AG04450 (cell line): ENCODE measurements at places on chromosomes 3 and 15. TPM values are rescaled to one million over a fixed set of nuclear protein-coding genes. Genes with fewer than 3 reads are reported as not detected.

GRCh38 chr3:134252766-134253165 lies 2.1 kb upstream of the RYK start:
- DNase-seq: no peak

DNA sequence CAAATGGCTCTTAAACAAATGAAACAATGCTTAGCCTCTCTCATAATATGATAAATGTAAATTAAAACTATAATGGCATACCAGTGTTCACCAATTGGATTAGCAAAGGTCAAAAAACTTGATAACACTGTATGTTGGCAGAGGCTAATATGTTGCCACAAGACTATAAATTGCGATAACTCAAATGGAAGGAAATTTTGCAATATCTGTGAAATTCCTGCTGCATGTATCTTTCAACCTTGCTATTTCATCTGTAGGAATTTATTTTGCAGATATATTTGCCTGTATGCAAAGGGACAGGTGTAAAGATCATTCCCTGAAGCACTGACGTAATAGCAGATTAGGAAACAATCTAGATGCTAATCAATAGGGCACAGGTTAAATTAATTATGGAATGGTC lies 191.4 kb upstream of the EIF1B start:
- DNase-seq: no peak

- DNase-seq: no peak
Observed at GRCh38 chr3:11906407-11906806, 59.7 kb upstream of the TAMM41 start.

GRCh38 chr15:100920516-100921135 lies 1.5 kb downstream of the LRRK1 start:
- DNase-seq: no peak

DNA sequence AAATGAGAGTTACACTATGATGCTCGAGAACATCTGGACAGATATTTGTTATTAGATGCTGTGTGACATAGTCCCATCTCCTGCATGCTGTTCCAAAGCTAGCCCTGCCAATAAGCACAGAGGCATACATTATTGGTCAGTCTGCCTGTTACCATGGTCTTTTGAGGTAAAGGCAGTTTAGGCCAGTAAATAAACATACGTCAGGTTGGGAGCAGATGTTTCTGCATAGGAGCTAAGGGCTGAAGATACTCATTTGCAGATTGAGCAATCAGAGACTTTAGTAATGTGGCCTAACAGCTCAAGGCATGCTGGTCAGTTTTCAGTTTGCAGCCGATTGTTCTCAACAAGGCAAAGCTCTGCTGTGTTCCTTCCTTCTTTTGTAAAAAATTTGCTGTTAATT lies 192.9 kb downstream of the ADAMTSL3 start:
- peak; percentile 90 for DNase-seq

The ITIH3 gene
- polyA plus RNA-seq: 0.72 and 0.86 TPM in 2 replicates

DNA sequence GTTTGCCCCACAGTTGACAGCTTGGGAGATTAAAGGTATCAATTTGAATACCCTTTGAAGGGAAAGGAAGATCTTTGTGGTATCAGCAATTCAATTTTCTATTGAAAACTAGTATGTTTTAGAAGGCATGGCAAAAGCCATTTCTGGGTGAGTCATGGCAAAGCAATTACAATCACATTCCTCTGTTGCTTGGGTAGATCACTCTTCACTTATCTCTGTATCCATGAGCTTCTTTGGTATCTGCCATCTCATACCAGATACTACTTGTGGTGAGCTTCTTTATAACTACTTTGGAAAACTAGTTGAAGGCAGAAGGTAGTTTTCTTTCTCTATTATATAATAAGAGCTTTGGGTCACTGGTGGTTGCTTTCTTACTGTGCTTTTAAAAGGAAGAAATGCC lies 28.3 kb upstream of the LSAMP start:
- DNase-seq: no peak

The MESP2 gene
- polyA plus RNA-seq: 0.20 and 0.22 TPM in 2 replicates

- DNase-seq: no peak
Observed at GRCh38 chr3:71724584-71725270, 475 bp downstream of the EIF4E3 start.

DNA sequence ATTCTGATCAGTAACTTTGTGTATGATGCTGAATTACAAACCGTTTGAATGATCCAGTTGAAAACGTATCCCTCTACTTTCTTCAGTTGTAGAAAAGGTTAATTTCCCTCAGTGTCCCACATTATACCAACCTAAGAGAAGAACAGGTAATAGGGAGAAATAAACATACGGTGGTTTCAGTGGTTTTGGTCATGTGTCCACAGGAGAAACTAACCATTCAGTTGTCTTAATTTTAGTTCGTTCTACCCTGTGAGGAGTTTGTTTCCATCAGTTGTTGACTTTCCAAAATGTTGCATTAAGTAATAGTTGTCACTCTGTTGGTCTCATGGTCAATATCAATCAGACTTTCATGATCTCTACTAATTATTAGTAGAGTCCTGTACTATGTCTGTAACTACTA lies 15.1 kb downstream of the CALML4 start:
- no peak for DNase-seq

DNA sequence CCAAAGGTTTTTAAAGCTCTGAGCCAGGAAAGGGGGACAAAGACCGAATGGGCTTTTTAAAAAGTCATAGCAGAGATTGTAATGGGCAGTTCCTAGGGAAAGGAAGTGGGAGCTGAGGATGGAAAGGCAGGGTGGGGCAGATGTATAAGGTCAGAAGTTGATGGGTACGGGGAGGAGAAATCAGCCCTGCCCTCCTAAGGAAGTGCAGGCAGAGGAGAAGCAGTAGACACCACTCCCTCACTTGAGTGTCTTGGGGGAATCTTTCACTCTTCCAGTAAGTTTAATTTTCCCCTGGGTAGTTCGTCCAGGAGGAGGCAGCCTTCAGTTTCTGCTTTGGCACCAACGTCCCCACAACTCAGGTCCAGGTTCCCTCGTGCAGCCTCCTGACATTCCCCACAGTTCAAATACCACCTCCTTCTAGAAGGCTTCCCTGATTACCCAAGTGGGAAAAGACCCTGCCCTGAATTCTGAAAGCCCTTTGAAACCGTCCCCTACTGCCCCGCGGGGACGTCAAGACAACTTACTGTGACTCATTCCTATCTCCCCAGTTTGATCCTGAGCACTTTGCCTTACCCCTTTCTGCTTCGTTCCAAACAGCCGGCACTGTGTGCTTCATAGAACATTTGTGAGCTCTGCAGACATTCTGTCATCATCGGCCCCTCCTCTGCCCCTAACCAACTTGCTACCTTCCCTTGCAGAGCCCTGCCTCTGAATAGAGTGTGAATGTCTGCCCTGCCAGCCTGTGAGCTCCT lies 14.3 kb upstream of the SRP14 start:
- DNase-seq: no peak

GRCh38 chr15:70584441-70584837 lies 178.9 kb downstream of the UACA start:
- DNase-seq: no peak

DNA sequence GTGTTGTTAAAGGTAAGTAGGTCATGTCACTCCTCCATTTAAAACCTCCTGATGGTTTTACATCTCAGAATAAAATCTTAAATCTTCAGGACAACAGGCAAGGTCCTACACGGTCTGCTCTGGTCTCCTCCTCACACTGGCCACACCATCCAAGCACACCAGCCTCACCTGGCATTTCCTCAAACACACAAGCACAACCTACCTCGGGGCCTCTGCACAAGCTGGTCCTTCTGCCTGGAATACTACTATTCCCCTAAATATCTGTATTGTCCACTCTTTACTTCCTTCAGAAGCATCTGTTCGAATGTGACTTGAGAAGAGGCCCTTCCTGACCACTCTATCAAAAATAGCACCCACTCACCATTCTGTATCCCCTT lies 1.8 kb downstream of the GORASP1 start:
- DNase-seq: no peak

The PEX5L gene
- polyA plus RNA-seq: 0.14 and 0.48 TPM in 2 replicates

The PCSK6 gene
- 0.06 TPM in 1 of 2 replicates, not detected in the other for polyA plus RNA-seq

GRCh38 chr3:146065573-146066006 lies 95.4 kb downstream of the PLOD2 start:
- peak; percentile 48 for DNase-seq

The ZNF148 gene
- polyA plus RNA-seq: 30.9 and 43.5 TPM in 2 replicates

GRCh38 chr15:57762302-57762701 lies 55.8 kb downstream of the POLR2M start:
- DNase-seq: no peak

GRCh38 chr15:40957581-40958051 lies 4.3 kb downstream of the CHAC1 start:
- DNase-seq: no peak

The AHSG gene
- not detected in 2 replicates for polyA plus RNA-seq

The CADM2 gene
- not detected in 2 replicates for polyA plus RNA-seq

The GRAMD1C gene
- polyA plus RNA-seq: 3.0 and 4.2 TPM in 2 replicates

The SMCO1 gene
- polyA plus RNA-seq: not detected in 2 replicates

The CHRFAM7A gene
- 0.09 TPM in 1 of 2 replicates, not detected in the other for polyA plus RNA-seq

GRCh38 chr3:113058188-113058587 lies 67.4 kb downstream of the GTPBP8 start:
- DNase-seq: no peak

The VGLL4 gene
- 27.6 and 30.5 TPM in 2 replicates for polyA plus RNA-seq

- DNase-seq: no peak
Observed at GRCh38 chr3:77420336-77420735, 380.4 kb downstream of the ROBO2 start.

DNA sequence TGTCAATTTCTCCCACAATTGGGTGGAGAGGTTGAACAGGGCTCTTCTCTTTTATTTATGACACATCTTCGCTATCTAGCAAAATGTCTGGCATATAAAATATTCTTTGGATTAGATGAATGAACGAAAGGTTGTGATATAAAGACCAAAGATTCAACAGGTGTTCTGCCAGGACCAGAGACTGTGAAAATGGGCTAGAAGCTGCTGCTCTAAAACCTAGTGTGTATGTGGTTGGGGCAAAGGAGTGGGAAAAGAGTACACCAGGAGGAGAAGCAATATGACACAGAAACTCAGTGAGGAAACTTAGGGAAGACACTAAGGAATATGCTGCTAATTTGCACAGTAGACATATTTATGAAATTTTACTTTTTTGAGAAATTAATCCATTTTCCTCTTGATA lies 102.0 kb upstream of the CCDC80 start:
- DNase-seq: no peak

DNA sequence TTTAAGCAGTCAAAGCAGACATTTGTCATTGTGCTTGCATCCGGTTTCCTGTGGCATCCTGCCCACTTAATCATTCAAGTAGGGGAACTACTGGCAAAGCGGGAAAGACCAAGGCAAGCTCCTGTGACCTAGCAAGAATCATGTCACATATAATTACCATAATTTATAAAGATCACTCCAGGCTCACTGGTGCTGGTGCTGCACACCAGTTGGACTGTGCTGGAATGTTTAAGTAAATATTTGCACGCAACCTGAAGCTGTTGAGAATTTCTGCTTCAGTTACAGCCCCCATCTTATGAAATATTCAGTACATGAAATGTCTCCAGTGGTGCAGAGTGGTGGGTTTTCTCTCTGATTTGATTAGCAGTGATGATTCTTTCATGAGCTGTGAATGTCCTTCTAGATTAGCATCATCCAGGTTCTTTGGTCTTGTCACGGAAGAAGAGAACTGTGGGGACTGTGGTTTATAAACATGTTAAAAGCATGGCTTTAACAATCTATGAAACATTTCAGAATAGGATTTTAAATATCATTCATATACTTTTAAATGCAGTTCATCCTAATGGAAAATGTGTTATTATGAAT lies 621.3 kb upstream of the EPHA6 start:
- no peak for DNase-seq

GRCh38 chr3:69385123-69385722 lies 665 bp downstream of the FRMD4B start:
- no peak for DNase-seq

GRCh38 chr15:83850501-83851245 lies 196.8 kb downstream of the ADAMTSL3 start:
- DNase-seq: no peak

- no peak for DNase-seq
Observed at GRCh38 chr3:72746430-72747411, 101.5 kb downstream of the SHQ1 start.

GRCh38 chr15:63602595-63602994 lies 5.4 kb downstream of the FBXL22 start:
- DNase-seq: no peak

The RAB11A gene
- polyA plus RNA-seq: 315 and 399 TPM in 2 replicates

DNA sequence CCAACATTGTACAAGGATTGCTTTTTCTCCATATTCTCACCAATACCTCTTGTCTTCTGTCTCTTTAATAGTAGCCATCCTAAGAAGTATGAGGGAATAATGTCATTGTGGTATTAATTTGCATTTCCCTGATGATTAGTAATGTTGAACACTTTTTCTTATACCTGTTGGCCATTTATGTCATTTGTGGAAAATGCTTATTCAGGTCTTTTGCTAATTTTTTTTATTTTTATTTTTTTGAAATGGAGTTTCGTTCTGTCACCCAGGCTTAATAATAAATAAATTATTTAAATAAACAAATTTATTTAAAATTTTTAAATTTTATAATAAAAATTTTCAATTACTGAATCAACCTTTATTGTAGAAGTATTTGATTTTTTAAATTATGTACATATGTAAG lies 37.1 kb downstream of the REC114 start:
- no peak for DNase-seq

The CEP19 gene
- 2.0 and 3.4 TPM in 2 replicates for polyA plus RNA-seq

DNA sequence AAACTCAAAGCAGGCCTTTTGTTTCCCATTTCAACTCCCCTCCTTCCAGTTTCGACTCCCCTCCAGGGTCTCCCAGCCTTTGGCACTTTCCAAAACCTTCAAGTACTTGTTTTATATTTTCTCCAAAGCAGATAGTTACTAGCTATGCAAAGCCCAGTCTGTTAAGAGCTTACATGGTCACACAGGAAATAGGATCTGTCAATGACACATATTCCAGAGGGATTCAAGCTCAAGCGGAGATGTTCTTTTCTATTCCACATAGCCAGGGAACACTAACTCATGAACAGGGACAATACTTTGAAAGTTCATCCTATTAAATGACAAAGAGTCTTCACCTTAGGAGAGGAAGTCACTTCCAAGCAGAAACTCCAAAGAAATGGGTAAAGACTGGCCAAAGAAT lies 18.6 kb downstream of the SUCLG2 start:
- no peak for DNase-seq

The POTEB3 gene
- polyA plus RNA-seq: not detected in 2 replicates
